Keratinocyte (primary cell): ENCODE measurements at places on chromosomes 12 and 14. TPM values are rescaled to one million over a fixed set of nuclear protein-coding genes. Genes with fewer than 3 reads are reported as not detected.

The ANKRD9 gene
- 3.5 to 9.6 TPM (median 4.9 TPM) in 3 replicates for polyA plus RNA-seq

The TAS2R9 gene
- polyA plus RNA-seq, result not detected in 3 replicates

The CCDC197 gene
- not detected in 3 replicates for polyA plus RNA-seq

The KCNH3 gene
- 0.08 to 0.21 TPM (median 0.16 TPM) in 3 replicates for polyA plus RNA-seq

The HSPB8 gene
- polyA plus RNA-seq, result 2.5 to 7.4 TPM (median 3.0 TPM) in 3 replicates

The FSCB gene
- polyA plus RNA-seq, result not detected in 3 replicates

The RTL1 gene
- polyA plus RNA-seq, result not detected in 3 replicates

The NKX2-1 gene
- not detected in 3 replicates for polyA plus RNA-seq

The PMEL gene
- polyA plus RNA-seq, result 1.3 to 2.1 TPM (median 1.4 TPM) in 3 replicates

The CMA1 gene
- polyA plus RNA-seq, result not detected in 3 replicates

The WNT5B gene
- 11.9 to 27.8 TPM (median 12.3 TPM) in 3 replicates for polyA plus RNA-seq

The ABCC9 gene
- under 0.01 to 0.01 TPM in 2 of 3 replicates, not detected in the other for polyA plus RNA-seq
